ENCODE measurements at places on chromosomes 6 and 20.

GRCh38 chr6:156575361-156575760, 201.8 kb upstream of the ARID1B start:
- DNase-seq: no peak

- no peak for DNase-seq
These were observed 49.3 kb downstream of the PHIP start for GRCh38 chr6:79028641-79029314.

- DNase-seq: no peak
These were observed 152.8 kb downstream of the CARMIL1 start for GRCh38 chr6:25431975-25432307.

DNA sequence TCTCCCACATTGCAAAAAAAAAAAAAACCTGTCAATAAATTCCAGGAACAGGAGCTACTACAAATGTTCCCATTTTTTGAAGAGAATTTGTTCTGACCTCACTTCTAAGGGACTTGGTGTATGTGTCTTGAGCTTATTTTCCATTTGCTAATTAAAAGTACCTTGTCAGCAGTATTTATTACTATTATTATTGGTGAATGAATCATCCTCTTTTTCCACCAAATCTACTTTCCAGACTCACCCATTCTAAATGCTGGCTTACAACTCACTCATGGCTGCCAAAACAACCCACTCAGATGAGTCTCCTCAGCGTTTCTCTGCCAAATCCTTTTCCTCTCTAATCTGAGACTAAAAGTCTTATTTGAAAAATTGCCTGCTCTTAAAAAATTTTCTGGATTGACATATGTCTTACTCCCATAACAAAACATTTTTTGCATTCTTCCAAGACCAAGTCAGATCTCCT, 33.2 kb upstream of the TASP1 start:
- DNase-seq: no peak

DNA sequence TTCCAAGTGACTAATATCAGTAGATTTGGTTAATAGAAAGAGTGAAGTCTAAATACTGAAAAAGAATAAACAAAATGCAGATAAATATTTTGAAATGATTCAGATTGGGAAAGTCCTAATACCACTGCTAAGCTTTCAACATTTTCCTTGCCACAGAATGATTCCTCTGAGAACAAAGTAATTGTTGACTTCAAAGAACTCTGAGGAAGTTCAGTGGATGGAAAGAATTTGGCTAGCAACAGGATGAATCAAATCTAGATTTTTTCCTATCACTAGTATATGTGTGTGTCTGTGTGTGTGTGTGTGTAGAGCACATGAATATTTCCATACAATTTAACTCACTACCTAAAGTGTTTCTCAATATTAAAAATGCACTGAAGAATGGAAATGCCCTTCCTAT, 107.9 kb upstream of the PREP start:
- DNase-seq: no peak

GRCh38 chr20:20426655-20426907, 58.7 kb downstream of the INSM1 start:
- DNase-seq: no peak

DNA sequence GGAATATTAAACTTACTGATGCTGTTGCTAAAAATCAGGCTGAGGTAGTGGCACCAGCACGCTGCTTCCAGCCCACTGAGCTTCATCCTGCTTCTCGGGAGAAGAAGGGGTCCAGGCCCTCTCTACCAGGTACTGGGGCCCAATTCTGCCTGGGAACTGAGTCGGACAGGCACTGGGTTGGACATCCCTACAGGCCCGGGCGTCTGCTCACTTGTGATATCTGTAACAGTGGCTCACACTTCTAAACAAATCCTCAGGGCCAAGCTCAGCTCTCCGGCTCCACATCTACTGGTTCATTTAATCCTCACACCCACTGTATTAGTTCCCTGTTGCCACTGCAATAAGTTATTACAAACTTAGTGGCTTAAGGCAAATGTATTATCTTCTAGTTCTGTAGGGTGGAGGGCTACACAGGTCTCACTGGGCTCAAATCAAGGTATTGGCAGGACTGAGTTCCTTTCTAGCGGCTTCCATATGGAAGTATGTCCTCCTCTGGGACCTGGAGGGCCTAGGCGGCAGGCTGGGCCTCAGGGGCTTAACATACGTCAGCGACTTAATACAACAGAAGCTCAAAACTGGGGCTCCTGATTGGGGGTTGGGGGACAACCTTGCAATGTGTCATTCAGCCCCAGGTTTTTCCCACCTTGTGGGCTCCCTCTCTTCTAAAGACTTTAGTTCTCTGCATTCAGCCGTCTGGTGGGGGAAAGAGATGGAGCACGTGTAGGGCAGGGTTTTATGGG, 1.6 kb upstream of the KCNK15 start:
- DNase-seq: no peak

DNA sequence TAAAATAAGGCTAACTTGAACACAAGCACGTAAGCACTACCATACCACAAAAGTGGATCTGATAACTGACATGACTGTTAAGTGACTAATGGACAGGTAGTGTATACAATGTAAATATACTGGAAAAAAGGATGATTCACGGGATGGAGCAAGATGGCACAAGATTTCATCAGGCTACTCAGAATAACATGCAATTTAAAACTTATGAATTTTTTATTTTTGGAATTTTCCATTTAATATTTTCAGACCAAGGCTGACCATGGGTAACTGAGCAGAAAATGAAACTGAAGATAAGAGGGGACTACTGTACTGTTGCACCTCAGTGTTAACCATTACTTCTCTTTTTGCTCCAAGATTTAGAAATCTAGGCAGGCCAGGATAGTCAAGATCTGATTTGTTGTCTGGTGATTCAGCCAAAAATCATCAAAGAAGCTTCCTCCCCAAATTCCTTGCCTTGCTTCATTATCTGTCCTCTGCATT, 45.4 kb downstream of the TPBG start:
- no peak for DNase-seq

DNA sequence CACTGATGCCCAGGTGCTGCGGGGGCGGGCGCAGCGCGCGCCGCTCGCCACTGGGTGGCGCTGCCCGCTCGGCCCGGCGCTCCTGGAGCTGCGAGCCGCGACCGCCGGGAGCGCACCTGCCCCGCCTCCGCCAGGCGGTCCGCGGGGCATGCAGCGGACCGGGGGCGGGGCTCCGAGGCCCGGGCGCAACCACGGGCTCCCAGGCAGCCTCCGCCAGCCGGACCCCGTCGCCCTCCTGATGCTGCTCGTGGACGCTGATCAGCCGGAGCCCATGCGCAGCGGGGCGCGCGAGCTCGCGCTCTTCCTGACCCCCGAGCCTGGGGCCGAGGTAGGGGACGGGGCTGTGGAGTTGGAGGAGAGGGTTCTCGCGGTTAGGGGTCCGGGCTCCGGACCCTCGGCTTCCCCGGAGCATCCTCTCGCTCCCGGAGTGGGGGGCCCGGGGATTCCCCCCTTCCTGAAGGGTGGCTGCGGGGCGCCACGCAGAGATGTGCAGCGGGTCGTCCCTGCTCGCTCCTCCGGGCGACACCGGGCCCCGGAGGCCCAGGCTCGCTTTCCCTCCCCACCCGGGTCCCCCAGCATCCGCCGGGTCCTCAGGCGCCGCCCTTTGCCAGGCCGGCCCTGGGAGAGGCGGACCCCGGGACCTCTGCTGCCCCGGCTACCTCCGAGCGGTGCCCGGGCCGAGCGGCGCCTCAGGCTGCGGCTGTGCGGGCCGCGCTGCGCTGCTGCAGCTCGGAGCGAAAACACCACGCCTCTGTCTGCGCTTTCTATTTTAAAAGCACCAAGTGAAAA, at the start of gene BCAS4:
Gene BCAS4, plus strand, starts transcription at position 216 of the 789 bp plus-strand sequence. Its CDS starts 23 bp downstream, at position 239.
- DNase-seq: peak; percentile 90

DNA sequence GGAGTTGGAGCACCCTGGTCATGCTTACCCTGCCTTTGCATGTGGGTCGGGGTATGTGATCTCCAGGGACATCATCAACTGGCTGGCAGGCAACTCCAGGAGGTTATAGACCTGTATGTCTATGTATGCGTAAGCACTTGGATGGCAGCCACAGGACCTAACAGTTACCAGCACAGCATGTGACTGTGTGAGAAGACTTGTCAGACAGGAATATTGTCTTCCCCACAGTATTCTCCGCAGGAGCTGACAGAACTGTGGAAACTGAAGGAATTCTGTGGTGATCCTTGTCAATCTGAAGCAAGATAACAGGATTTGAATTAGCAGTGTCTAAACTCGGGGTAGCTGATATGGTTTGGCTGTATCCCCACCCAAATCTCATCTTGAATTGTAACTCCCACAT, 59.2 kb downstream of the TMEM244 start:
- DNase-seq: no peak

DNA sequence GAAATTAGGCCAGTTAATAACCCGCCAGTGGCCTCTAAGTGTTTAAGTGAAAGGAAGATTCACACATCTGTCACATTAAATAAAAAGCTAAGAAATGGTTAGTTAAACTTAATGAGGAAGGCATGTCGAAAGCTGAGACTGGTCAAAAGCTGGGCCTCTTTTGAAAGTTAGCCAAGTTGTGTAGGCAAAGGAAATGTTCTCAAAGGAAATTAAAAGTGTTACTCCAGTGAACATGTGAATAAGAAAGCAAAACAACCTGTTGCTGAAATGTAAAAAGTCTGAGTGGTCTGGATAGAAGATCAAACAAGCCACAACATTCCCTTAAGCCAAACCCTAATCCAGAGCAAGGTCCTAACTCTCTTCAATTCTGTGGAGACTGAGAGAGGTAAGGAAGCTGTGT, 10.9 kb upstream of the MTRF1L start:
- DNase-seq: no peak

All from HEK293T (cell line).